ENCODE measurements at places on chromosomes 4 and X.

- peak; percentile 20 for DNase-seq
Observed at GRCh38 chr4:153204728-153205648, 745 bp downstream of the TRIM2 start.

DNA sequence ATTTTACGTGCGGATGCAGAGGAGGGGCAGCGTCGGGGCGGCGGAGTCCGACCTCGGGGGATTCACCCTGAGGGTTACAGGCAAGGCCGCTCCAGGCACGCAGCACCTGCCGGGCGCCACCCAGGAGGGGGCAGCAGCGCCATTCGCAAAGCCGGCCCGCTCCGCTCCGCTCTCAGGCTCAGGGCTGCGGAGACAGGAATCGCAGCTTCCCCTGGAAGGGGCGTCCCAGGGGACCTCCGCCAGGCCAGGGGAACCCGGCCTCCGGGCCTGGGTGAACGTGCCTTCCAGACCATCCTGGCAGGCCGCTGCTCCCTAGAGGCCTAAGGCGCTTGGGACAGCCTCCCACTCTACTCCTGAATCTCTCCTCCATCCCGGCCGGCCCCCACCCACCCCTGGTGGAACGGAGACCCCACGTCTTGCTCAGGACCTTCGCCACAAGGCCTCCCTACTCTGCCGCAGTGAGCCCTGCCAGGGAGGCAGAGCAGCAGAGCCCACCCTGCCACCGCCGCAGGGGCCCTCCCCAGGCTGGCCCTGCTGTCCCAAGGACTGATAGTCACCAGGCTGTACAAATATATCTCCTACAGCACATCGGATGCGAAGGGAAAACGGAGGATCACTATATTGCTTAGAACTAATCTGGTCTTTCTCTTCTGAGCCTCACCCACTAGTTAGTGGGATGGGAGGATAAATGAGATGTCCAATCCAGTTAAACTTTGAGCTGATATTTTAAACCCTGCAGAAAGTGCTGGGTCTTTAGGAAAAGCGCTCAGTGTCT, 115.0 kb downstream of the SMIM20 start:
- DNase-seq = peak; percentile 80

DNA sequence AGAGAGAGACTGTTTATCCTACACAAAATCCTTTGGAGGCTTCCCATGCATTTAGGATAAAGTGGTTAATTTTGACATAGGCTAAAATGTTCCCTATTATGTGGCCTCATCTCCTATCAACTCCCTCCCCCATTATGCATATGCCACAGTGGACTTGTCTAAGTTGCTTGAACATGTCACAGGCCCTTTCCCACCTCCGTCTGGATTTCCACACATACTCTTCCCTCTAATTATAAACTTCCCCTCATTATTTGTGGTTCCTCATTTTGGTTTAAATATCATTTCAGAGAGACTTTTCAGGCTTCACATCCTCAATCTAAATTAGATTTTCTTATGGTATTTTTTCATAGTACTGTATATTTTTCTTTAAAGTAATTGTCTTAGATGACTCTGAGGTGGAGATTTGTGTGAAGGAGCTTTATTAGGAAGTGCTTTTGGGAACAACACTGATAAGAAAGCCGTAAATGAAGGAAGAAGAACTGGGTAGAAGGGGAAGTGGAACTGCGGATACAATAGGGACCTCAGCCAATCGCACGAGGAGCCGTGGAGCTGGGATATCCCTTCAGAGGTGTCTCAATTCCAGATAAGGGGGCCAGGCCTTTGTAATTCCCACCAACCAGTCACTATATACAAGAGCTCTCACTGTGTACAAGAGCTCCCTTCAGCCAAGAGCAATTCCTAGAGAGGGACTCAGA, 7.9 kb downstream of the C4orf17 start:
- DNase-seq = no peak

- no peak for DNase-seq
Observed at GRCh38 chr4:158754385-158755180, 14.2 kb upstream of the FNIP2 start.

- peak; percentile 89 for DNase-seq
Observed at GRCh38 chrX:53435997-53436396, 1.8 kb upstream of the HSD17B10 start.

- no peak for DNase-seq
Observed at GRCh38 chr4:153258750-153259149, 54.5 kb downstream of the TRIM2 start.

DNA sequence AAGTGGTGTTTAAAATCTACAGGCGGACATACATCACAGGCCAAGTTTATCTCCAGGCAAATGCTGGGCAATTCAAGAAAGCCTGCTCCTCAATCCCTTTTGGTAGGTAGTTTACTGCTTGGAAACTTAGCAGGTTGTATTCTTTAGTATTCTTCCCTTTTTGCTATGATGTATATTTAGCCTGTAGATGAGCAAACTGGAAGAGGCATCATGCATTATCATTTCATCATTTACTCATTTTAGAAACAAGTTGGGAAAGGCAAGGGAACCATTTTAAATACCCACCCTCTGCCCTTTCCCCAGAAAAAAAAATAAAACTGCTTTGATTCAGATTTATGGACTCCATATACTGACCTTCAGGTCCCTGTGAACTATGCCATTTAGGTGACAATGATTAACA, 213.2 kb downstream of the CAMK2D start:
- DNase-seq = no peak

DNA sequence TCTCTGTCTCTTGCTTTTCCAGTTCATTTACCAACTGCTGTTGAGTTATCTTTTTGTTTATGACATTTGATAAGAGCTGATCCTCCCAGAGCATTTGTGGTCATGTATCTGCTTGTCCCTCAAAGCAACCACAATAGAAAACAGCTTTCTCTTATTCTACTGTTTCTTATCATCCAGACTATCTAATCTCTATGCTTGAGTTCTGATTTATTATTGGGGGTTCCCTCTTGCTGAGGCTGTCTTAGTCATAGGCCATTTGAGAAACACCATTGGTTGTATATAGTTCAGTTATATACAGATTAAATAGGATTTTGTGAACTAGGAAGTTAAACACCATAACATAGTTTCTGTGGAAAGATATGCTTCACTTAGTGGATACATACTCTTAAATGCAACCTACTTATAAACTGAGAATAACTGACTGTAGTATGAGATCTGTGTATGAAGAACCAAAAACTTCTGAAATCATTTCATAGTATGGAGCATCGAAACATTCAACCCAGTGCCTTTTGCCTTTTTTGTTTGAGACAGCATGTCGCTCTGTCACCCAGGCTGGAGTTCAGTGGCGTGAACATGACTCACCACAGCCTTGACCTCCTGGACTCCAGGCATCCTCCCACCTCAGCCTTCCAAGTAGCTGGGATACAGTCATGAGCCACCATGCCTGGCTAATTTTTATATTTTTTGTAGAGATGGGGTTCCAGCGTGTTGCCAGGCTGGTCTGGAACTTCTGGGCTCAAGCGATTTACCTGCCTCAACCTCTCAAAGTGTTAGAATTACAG, 75.8 kb downstream of the STIM2 start:
- no peak for DNase-seq

- DNase-seq = no peak
Observed at GRCh38 chr4:33658971-33659370, 2585.3 kb downstream of the ARAP2 start.

- DNase-seq = no peak
Observed at GRCh38 chr4:77172336-77172735, 15.3 kb downstream of the CCNG2 start.

- DNase-seq = peak; percentile 21
Observed at GRCh38 chrX:75989806-75990590, 182.9 kb upstream of the PBDC1 start.

DNA sequence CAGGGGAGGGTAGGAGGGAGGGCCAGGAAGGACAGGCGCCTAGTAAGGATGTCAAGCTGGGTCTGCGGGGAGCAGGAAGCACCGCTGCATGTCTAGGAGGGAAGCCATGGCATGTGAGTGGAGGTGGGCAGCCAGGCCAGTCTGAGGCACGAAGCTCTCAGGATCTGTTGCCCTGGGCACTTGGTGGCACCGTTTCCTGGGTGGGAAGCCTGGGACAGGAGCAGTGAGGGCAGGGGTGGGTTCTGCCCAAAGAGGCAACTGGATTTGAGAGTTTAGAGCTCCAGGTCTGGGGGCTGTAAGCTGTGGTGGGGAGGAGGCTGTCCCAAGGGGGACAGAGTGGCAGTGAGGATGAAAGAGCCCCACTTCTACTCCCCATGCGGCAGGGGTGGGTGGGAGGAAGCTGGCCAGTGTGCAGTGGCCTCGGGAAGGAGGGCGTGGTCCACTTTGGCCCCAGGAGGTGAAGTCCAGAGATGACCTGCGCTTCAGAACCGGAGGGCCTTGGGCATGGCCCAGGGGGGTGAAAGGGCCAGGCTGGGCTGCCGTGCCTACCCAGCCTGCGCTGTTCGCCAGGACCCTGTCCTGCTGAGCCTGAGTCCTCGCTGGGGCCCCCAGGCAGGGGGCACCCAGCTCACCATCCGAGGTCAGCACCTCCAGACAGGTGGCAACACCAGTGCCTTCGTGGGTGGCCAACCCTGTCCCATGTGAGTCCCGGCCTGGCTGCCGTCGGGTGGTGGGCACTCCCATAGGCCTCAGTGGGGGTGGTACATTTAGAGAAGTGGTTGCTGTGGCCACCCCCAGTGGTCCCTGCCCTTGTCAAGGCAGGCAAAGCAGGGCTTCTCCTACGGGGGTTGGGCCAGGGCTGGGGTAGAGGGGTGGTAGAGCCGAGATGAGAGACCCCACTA, 8.3 kb upstream of the SRPK3 start:
- no peak for DNase-seq

- peak; percentile 59 for DNase-seq
Observed at GRCh38 chr4:127698789-127699200, 31.4 kb upstream of the SLC25A31 start.

DNA sequence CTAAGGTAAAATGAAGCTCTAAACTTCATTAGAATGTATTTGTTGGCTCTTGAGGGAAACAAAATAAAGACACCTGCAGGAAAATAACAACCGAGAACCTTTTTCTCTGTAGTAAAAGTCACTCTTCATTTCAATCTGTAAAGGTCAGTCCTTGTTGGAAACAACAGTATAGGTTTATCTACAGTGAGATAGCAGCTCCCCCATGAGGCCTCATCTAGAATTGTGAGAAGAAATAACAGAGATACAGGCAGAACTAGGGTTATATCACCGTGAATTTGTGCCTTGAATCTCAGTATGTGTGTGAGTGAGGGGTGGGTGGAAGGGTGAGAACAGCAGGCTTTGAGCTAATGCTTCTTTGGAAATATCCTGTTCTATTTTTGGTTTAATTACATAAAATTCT, 107.8 kb upstream of the FMR1 start:
- peak; percentile 32 for DNase-seq

GRCh38 chr4:138861135-138861534, 154.4 kb upstream of the NOCT start:
- DNase-seq = no peak

- DNase-seq = peak; percentile 3
Observed at GRCh38 chr4:71732706-71733105, 51.2 kb downstream of the GC start.

GRCh38 chrX:107736781-107737531, 38.6 kb downstream of the TSC22D3 start:
- DNase-seq = no peak

GRCh38 chr4:70712604-70713452, 8.9 kb upstream of the RUFY3 start:
- DNase-seq = no peak

- no peak for DNase-seq
Observed at GRCh38 chr4:94634271-94634670, 123.5 kb upstream of the BMPR1B start.
